ENCODE measurements at places on chromosomes 2 and 18. TPM values are rescaled to one million over a fixed set of nuclear protein-coding genes. Genes with fewer than 3 reads are reported as not detected.

Gene SAG
- not detected for total RNA-seq

Gene PAX8
- 1.5 TPM for total RNA-seq

Gene SLC14A1
- total RNA-seq: not detected

Gene MAL
- not detected for total RNA-seq

Gene RAB6C
- total RNA-seq: not detected

Gene PRSS56
- 0.20 TPM for total RNA-seq

Gene UPP2
- not detected for total RNA-seq

Gene GALR1
- total RNA-seq: not detected
